ENCODE measurements at places on chromosomes 1 and 21.

DNA sequence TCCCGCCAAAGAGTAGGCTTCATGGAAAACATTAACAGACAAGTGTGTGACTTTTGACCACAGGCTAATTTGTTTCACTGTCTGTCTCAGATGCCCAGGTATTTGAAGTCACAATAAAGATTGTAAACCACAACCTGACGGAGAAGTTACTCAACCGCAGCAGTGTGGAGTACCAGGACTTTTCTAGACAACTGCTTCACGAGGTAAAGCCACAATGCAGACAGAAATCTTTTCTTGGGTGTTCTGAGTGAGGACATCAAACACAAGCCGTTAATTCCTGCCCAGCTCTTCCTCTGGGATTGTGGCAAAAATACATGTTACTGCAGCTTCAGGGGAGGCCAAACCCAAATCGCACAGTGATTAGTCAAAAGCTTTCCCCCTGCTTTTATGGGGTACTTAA is 31.0 kb downstream of the UMODL1 start:
- DNase-seq: no peak

GRCh38 chr1:61043010-61043820 is 39.1 kb upstream of the NFIA start:
- DNase-seq: peak; percentile 98

DNA sequence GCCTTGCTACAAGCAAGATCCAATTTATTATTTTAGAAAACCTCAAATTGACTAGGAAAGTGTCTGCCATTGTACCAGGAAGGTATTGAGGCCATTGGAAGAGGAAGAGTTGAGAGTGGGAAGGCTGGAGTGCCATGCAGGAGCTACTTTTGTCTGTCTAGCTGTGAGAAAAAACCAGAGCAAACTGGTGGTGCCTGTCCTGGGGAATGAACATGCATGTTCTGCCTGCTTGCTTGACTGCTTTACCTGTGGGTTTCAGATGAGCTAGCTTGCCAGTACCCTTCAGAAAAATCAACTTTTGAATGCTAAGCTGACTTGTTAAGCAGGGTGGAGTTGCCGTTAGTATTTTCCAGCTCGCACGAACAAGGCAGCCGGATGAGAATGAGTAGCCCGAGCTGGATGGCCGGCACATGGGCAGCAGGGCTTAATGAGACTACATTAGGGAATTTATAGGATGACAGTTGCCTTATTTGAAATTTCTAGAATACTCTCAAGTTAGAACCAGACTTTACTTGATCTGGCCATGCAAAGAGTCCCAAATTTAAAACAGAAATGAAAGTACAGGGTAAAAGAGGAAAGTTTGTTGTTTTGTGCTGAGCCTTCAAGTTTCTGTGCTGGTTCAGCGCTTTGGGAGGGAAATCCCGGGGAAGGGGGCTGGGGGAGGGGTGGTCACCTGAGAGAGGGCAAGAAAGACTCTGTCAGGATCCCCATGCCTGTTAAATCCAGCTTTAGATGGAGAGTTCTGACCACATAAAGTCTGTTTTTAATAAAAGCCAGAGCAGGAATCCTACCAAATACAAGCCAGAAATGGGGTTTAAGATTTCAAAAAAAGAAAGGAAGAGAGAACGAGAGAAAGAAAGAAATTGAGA is 29.6 kb upstream of the C1orf105 start:
- peak; percentile 68 for DNase-seq

GRCh38 chr1:198638894-198639635 is at the start of gene PTPRC:
Gene PTPRC, plus strand, starts transcription at chr1:198639040. Its CDS starts 229 bp downstream, at chr1:198639269.
- no peak for DNase-seq

- DNase-seq: no peak
These were observed 144.6 kb downstream of the LRIG2 start for GRCh38 chr1:113217447-113218208.

GRCh38 chr1:12001996-12002493 is 17.3 kb upstream of the MIIP start:
- DNase-seq: peak; percentile 79

DNA sequence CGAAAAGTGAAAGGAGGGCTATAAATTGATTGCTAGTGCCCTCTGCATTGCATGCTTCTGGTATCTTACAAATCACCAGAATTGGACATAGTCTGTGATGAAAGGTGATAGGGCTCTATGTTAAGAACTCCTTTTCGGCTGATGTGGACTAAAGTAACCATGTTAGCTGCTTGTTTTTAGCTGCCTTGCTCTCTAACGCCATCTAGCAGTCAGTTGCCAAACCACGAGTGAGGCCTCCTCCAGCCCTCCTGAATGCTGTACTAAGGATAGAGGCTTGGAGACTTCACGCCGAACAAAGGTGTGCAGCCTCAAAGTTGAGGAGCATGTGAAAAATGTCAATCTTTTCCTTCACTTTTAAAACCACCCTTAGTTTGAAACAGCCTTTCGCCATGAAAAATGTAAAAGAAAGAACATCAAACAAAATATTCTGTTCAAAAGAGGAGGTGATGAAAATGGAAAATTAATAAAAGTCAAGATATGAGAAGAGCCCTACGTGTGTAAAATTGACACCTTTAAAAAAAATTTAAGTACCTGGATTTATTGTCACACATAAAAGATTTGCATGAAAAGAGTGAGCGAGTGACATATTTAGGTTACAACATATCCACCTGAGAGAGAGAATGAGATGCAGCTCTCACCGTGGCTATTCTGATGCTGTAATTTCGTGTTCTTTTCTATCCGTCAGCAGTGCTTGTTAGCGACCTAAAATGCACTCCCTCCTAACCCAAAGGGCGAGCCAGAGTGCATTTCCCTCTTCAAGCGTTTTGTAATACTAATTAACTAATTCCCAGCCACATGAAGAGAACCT is 8.1 kb downstream of the LRRC53 start:
- DNase-seq: peak; percentile 8

GRCh38 chr1:54254055-54254454 is 54.1 kb downstream of the MRPL37 start:
- DNase-seq: no peak

GRCh38 chr1:183139281-183139942 is 46.7 kb upstream of the LAMC2 start:
- DNase-seq: no peak

GRCh38 chr1:228488125-228488817 is 1.1 kb downstream of the RNF187 start:
- DNase-seq: no peak
